NCI-H1436 (cell line): ENCODE measurements at places on chromosomes 3 and 15.

DNA sequence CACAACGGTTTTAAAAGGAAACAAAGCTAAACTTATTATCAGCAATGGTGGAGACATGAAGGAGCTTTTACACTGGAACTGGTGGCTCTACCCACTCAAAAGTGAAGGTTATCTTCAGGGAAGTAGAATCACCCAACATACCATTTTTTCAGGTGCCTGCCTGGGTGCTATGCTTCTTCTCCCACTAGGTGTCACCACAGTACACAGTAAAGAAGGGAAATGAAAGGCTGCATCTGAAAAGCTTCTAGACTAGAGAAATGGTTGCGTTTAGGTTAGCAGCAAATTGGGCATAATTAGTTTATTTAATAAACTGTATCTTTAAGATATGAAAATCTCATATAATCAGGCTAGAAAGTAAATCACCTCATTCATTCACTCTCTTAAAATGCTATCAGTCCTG is 47.0 kb upstream of the SELENOK start:
- peak; percentile 47 for DNase-seq

- no peak for DNase-seq
Measured at GRCh38 chr15:63414474-63415120, 33.0 kb upstream of the CA12 start.

- no peak for DNase-seq
Measured at GRCh38 chr3:79872483-79872882, 104.7 kb upstream of the ROBO1 start.

GRCh38 chr15:82165948-82166376 is 96.6 kb downstream of the EFL1 start:
- no peak for DNase-seq

GRCh38 chr3:14553871-14554270 is 13.7 kb upstream of the GRIP2 start:
- DNase-seq = no peak

GRCh38 chr15:66901336-66902100 is 163.9 kb upstream of the SMAD3 start:
- no peak for DNase-seq

DNA sequence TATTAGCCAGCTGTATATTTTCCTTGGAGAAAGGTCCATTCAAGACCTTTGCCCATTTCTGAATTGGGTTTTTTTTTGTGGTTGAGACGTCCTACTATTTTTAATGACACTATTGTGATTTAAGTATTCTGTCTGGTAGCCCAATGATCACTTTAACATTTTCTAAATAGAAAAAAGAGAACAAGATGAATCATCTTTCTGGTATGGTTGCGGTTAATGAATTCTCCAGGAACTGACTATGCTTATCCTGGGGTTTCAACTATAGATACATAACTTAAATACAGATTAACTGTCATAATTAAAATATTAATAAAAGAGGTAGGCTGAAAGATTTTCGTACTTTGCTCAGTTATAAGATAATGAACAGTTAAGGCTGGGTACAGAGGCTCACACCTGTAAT is 51.9 kb downstream of the PBRM1 start:
- no peak for DNase-seq

DNA sequence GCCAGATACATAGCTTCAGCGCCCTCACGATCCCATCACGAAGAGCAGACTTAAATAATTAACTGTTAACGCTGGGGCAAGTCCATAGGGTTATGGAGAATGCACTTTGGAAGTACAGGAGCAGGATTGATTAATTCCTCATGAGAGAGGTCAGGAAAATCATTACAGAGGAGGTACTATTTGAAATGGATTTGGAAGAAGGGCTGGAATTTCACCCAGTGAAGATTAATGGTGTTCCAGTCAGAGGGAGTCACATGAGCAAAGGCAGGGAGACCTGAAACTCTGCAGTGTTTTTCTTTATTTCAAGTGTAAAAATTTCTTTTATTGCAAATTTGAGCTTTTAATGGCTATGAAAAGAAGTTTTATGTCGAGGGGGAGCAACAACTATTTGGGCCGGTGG is 329.8 kb upstream of the GRM7 start:
- no peak for DNase-seq

DNA sequence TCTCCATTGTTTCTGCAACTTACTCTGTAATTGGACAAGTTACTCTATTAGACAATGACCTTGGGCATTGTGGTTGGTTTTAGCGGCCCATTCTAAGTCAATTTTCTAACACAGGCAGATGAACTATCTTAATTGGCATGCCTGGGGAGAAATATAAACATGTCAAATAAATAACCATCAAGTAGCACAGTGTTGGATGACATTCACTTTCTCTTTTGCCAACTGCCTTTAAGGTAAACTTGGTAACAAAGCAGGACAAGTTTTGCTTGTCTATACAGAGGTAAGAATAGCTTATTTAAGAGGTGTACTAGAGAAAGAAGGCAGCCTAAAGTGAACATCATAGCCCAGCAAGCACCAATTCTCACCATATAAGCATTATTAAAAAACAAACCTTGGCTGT is 599.6 kb downstream of the GBE1 start:
- no peak for DNase-seq

GRCh38 chr3:161560008-161560637 is 63.5 kb downstream of the OTOL1 start:
- DNase-seq = peak; percentile 21

GRCh38 chr15:52228921-52229320 is 37.7 kb upstream of the GNB5 start:
- DNase-seq = no peak

GRCh38 chr3:112627919-112628466 is 12.9 kb downstream of the CCDC80 start:
- no peak for DNase-seq

- no peak for DNase-seq
Measured at GRCh38 chr15:31305375-31305774, 21.3 kb upstream of the KLF13 start.

- DNase-seq = no peak
Measured at GRCh38 chr3:179949869-179950268, 86.9 kb downstream of the PEX5L start.

- DNase-seq = no peak
Measured at GRCh38 chr3:81485444-81485865, 276.0 kb downstream of the GBE1 start.

DNA sequence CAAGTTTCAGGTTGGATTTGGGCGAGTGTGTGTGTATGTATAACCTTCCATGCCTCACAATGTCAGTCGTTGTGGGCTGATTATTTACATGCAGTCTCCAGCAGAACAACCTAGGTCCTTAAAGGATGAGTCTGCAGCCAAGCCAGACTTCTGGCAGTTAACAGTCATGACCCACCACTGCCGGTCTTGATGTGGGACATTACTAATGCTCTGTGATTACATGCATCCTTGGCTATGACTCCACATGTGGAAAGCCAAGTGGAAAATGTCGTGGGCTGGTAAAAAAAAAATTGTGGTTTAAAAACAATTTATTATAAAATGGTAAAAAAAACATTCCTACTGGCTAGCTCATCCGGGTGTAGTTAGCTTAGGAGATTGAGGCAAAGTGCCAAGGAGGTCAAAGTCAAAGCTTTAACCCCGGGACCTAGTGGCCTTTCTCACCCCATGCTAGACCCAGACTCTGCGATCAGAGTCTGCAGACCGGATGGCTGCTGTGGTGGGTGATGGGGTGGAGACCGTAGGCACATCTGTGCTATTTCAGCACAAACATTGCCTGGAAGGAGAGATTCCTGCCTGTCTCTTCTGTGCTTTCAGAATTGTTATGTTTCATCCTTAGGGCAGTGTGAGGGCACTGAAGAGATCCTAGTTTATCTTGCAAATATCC is 6.8 kb downstream of the RARRES1 start:
- no peak for DNase-seq

DNA sequence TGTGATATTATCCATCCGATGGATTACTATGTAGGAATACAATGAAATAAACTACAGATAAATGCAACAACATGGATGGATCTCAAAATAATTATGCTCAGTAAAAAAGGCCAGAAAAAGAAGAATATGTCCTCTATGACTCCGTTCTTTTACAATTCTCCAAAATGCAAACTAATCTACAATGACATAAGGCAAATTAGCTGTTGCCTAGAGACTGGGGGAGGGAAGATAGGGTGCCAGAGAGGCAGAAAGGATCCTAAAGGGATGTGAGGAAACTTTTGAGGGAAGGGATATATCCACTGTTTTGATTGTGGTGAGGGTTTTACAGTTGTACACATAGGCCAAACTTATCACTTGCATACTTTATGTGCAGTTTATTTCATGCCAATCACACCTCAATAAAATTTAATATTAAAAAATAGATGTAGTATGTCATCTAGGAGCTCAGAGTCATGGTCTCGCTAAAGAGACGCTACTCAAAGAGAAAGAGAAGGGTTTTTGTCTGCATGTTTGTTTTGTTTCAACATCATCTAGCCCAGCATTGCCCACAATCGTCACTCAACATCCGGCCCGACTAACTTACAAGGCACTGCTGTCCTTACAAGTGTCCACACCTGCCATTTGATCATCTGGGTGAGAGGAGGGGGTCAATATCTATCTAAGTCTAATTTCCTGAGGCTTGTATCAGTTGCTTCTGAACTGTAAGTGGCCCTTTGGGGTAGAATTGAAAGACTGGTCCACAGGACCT is 29.5 kb downstream of the HES1 start:
- no peak for DNase-seq

- no peak for DNase-seq
Measured at GRCh38 chr15:61888074-61888780, 172.0 kb downstream of the VPS13C start.

- no peak for DNase-seq
Measured at GRCh38 chr15:34055868-34056595, 17.0 kb upstream of the AVEN start.

DNA sequence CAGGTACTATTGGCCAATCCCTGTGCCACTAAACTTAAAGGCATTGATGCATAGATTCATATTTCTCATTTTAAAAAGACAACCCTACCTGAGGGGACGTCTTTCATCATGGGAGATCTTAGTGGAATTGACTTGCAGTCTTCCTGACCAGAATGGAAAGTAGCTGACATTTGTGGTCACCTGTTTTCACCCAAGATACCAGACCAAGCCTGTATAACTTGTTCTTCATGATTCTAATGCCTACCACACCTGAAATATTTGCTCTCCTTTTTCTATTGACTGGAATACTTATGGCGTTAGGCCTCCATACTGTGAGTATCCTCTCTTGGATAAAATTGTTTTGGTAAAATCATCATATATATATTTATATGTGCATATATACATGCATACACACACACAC is 54.7 kb upstream of the XCR1 start:
- DNase-seq = no peak

DNA sequence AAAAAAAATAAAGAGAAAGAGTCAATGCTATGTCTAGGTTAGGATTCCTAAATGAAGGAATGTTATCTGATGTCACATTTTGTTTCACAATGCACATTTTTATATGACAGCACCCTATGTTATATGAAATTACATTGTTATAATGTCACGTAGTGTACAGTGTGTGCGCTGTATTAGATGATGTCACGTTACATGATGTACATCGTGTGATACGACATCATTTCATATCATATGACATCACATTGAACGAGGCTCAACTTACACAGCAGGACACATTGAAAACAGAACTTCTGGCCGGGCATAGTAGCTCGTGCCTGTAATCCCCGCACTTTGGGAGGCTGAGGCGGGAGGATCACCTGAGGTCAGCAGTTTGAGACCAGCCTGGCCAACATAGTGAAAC is 150.0 kb downstream of the OCA2 start:
- no peak for DNase-seq

GRCh38 chr3:78974181-78974790 is 793.5 kb downstream of the ROBO1 start:
- DNase-seq = no peak

GRCh38 chr3:4520033-4520816 is 27.1 kb downstream of the ITPR1 start:
- DNase-seq = no peak

DNA sequence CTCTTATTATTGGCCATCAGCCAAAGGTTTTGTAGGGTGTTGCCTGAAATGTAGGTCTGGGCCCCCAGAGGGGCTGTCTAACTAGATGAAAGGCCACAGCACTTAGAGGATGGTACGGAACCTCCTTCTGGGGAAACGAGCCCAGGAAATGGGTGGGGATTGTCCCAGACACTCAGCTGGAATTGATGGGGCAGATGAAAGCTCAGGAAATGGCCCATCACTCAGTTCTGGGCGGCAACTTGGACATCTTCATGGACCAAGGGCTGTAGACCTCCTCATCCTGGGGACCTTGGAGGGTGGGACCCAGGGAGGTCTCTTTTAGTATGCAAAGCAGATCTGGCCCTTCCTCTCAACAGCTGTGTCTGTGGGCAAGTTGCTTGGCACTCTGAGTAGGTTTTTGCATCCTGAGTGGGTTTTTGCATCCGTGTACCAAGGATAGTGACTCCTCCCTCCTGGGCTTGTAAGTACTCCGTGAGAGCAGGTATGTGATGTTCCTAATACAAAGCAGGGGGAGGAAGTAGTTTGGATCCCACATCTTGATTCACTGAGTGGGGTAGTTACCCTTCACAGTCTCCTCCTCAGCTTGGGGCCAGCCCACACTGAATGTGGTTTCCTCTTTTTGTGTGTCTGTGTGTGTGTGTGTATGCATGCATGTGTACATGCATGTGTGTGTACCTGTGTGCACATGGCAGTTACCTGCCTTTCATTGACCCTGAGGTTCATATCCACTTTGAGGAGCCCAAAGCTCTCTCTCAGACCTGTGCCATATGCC is 292.0 kb downstream of the RPLP1 start:
- no peak for DNase-seq

DNA sequence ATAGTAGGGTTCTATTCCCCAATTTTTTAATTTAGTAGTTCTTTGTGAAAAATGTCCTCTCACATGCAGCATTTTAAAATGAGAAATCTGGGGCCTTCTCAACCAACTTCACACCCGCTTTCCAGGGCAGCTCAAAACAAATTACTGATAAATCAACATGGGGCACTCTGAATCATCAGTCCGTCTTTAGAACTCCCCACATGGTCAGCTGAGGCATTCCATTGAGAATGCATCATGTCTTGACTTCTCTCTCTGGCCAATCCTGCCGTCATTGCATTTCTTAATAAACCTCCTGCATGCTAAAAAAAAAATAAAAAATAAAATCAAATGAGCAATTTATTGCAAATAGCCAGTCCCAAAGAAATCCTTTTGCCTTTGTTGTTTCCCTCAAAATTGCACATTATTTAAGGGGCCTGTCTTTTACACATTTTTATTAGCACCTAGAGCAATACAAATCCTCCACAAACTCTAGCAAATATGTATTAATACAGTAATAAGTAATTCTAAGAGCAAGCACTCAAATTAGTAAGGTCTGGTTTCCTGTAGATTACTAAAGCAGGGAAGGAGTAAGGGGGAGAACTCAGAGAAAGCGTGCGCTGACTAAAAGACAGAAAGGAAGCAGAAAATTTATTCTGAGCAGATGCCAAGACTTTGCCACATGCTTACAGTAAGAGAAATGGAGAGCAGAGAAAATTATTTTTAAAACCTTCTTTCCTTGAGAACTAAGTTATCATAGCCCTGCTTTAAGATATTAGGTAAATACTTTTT is 175.7 kb downstream of the TNIK start:
- DNase-seq = no peak
